ENCODE measurements at places on chromosomes 12 and 14.

DNA sequence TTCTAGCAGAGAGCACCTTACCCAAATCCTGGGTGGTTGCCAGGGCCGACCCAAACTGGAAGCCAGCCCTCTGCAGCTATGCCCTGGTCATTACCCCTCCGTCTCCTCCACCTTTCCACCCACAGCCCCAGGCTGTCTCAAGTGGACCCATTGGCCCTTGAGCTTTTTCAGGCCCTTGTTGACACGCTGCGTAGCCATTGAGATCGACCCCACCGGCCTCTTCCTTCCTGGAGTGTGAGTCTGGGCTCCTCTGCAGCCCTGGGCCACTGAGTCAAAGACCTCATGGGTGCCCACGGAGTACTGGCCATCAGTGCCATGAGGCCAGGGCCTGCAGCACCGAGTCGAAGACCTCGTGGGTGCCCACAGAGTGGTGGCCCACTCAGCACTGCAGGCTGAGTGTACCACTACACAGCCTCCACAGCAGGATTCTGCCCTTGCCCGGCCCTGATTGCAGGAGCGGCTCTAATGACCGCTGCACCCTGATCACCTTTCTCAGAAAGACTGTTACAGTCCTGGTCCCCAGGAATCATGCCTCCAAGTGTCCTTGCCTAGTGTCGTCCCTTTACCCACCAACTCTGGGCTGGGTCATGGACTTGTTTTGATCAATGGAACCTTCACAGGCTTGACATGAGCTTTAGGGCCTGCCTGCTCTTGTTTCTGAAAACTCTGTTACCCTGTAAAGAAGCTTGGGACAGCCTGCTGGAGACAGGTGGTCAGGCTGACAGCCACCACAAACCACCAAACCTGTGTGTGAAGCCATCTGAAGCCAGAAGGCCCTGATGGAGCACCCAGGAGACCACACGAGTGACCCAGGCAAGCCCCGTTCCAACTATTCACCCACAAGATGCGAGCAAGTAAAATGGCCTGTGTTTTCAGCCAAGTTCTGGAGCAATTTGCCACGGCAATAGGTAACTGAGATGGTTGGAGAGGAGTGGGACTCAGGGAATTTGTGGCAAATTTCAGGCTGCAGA, 39.6 kb upstream of the TRAF3 start:
- no peak for DNase-seq

GRCh38 chr12:39830852-39831520, 211.4 kb upstream of the ABCD2 start:
- DNase-seq: no peak

GRCh38 chr14:104559028-104559803, 20.3 kb upstream of the C14orf180 start:
- DNase-seq: no peak

GRCh38 chr14:76937181-76938091, 91.1 kb downstream of the IRF2BPL start:
- no peak for DNase-seq

DNA sequence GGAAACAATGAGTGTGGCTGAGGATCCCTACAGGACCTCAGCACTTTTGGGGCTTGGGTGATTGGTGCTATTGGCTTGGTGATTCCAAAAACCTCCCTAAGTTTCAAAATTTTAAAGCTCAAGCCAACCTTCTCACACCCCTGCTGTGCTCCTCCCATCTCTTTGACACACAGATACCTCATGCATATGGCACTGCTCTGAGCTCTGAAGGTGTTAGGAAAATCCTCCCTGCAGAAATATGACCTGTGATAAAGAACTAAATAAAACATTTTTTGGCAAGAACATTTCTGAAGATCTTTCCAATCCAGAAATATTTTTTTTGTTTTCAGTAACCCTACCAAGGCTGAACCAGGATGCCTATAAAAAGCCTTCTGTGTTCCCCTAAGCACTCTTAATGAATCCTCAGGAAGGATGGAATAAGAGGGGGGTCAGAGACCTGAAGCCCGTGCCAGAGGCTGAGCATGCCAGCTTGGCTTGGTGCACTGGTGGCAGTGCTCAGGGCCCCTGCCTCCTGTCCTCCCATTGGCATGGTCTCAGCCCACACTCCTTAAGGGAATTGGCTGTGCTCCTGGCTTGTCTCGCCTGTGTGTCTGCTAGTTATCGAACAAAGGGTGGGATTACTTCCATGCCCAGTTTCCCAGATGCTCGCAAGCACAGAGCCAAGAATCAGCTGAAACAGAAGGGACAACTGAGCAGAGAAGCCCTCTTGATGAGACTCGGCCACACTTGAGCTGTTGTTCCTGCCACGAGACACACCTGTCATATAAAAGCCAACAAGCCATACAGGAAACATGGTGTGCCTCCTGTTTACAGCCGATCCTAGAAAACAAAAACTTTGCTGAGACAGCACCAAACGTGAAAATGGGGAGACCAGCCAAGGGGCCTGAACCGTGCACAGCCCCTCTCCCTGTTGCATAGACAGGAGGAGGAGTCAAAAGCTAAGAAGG, 132.7 kb upstream of the EEA1 start:
- DNase-seq: no peak

DNA sequence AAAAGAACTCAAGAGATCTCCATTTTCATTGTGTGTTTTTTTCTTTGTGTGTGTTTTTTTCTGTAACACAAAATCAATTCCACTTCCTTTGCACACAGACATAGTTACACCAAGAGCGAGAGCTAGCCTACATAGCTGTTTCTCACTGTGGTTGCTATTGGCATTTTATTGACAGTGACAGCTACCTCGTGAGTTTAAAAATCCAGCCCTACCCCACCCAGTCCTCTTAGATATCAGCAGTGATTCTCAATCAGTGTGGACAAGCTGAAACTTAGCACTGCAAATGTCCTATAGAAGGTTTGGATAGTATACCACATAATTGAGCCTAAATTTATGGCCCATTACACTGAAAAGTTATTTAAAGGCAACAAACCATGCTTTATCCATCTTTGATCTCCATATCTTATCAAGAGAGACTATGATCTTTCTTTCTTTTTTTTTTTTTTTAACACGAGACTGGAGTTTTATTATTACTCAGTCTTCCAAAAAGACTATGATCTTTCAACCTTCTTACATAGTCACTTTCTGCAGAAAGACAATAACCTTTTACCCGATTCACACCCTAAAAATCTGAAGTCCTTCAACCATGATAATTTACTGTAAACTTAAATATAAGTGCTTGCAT, 46.8 kb downstream of the ATP2B1 start:
- DNase-seq: no peak
